ENCODE measurements at places on chromosomes 11 and 22.

DNA sequence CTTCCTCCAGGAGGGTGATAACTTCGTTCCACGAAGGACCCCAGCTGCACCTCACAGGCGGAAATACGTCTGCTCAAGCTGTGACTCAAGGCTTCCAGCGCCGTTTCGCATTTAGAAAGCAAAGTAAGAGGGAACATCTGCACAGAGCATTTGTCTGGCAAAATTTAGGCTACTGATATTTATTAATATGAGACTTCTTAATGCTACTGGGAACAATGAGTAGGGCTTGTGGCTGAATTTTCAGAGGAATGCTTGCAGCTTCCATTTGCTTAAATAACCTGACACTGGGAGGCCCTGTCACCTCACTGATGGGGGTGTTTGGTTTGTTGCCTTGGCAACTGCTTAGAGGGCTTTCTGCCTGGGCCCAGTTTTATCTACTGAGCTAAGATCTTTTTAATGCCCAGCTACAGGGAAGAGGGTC is 14.7 kb upstream of the ST14 start:
- no peak for DNase-seq

DNA sequence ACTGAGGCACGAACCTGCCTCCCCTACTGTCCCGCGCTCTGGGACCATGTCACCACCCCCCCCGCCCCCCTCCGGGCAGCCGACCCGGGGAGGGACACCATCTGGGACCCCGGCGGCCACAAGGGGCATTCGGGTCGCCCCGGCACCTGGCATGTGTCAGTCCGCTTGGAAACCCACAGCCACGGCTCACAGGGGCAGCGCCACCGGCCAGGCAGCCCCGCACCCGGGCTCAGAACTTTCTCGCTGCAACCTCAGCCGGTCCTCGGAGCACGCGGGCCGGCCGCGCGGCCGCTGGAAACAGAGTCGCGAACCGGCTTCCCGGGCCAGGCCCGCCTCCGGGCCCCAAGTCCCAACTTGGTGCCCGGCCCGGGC is 159.9 kb upstream of the GRK3 start:
- no peak for DNase-seq

DNA sequence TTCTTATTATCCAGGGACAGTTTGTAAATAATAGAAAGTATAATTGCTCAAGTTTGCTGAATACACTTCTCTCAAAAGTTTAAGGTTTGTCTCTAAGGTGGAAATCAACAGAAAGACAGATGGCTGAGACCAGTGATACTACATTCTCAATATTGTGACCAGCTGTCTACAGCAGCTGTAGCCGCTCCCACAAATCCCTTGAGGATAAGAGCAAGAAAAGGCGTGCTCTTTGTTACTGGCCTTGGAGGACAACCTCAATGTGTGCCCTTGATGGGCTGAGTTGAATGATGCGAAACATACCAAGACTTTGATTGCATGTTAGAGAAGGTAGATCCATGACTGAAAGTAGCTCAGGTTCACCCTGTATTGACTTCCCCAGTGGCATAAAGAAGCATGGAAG is 6.1 kb downstream of the OR6M1 start:
- no peak for DNase-seq

DNA sequence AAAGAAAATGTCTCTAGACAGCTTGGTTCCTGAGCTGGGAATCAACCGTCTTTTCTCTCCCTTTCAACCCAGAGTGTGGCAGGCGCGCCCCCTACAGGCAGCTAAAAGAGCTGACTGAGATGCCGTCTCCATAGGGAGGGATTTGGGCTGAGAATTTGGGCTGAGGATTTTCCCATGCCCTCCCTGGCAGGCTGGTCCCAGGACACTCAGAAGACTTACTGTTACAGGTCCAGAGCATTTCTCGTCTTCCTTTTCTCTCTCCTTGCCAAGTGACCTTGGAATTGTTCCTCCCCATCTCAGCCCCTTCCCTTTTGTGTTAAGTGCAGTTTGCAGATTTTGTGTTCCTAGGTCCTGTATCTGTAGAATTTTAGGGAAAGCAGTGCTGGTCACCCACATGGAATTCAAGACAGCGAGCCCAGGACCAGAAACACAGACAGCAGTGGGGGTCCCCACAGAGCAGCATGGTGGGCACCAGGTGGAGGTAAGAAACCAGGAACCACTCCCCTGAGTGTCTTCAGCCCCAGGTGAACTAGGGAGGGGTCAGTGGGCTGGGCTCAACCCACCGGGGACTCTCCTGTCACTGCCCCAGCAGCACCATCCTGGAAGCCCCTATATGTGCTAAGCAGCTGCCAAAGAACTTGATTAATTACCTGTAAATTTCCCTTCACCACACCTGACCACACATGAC is 9.9 kb upstream of the IGLL5 start:
- peak; percentile 40 for DNase-seq

DNA sequence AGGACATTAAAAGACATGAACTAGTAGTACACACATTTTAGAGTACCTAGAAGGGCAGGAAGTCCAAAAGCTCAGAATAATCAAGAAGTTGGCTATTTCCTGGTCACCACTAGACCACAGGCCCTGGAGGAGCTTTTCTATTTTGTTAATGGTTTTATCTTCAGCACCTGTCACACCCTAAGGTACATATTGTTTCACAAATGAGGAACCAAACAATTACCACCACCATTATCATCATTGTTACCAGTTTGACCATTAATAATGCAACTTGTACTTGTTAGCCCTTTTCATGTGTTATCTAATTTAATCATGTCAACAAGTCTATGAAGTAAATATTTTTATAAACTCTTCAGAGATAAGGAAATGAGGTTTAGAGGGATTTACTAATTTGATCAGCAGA is 4.9 kb downstream of the MRPL48 start:
- DNase-seq = no peak

GRCh38 chr22:39527481-39527961 is 5.0 kb downstream of the RPS19BP1 start:
- peak; percentile 38 for DNase-seq

DNA sequence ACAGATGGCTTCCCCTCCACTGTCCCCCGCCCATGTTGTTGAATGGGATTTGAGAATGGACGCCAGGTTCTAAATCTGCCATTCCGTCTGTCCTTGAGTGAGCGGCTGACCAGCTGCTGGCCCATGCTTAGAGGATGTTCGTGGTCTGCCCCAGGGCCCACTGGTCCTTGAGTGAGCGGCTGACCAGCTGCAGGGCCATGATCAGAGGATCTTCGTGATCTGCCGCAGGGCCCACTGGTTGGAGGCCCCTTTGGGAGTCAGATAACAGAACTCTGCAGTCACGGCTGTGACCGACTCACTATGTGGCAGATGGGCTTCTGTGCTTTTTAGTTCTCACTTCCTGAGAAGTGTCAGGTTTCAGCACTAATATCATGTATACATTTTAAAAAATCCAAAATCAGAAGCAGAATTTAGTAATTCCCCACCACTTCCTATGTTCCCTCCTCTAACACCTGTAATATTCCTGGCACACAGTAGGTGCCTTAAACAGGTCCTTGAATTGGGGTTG is 54.1 kb downstream of the MICAL3 start:
- DNase-seq = no peak

DNA sequence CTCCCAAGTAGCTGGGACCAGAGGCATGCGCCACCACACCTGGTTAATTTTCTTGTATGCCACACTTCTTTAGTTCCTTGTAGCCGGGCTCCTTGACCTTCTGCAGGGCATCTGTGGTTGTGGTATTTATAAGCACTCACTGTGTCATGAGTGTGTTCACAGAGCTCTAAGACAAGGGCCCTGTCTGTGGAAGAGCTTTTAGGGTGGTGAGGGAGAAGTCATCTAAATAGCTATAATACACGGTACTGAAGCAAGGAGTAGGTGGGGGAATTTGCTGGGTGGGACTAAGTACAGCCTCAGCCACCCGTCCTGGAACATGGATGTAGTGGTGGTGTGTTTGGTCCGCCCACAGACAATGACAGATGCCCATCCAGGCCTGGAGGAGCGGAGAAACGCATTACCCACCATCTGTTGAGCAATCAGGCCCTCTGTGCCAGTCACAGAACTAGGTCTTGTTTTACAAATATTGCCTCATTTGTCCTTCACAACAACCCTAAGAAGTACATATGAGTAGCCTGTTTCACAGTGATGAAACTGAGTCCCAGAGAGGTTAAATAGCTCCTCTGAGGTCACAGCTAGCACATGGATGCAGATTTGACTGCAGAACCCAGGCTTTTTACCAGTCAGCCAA is 10.1 kb downstream of the ACO2 start:
- no peak for DNase-seq

GRCh38 chr11:118186346-118187107 is 10.1 kb upstream of the SCN2B start:
- no peak for DNase-seq
